ENCODE measurements at places on chromosomes 16 and 17.

GRCh38 chr16:19518388-19518787 lies 3.5 kb downstream of the GDE1 start:
- DNase-seq, result no peak

DNA sequence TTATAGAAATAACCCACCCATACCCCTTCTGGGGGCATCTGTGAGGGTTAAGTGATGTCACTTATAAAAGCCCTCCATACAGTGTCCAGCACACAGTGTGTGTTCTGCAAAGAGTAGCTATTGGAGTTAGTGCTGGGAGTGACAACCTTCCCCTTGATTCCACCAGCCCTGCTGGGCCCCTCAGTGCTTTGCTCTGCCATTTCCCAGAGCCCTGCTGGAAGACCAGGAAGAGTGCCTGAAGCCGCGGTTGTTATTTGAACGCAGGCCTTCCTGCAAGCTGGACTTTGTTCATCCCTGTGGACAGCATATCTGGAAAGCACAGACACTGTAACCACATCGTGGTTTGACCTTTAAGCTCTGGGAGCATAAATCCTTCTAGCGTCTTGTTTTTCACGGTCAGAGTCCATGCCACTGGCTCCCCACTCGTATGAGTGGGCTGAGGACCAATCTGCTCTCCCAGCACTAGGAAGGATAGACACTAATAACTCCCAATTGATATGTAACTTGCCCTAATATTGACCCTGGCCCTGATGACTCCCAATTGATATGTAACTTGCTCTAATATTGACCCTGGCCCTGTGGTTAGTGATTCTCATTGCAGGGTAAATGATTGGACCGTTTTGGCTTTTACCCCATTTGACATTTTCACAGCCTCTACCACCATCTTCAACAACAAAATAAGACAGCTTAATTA lies 297.1 kb upstream of the MAF start:
- DNase-seq, result no peak

DNA sequence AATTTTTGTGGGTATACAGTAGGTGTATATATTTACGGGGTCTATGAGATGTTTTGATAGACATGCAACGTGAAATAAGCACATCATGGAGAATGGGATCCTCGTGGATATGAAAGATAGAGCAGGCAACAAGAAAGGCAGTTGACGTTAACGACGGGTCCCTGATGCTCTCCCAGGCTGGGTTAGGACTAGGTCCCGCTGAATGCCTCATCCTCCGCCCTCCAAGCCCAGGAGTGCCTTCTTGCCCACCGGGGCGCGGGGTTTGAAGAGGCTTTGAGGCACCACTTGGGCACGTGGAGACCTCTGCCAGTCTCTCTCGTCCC lies 9.5 kb upstream of the ZFP90 start:
- DNase-seq, result no peak

GRCh38 chr17:62923258-62924150 lies 42.5 kb upstream of the TANC2 start:
- no peak for DNase-seq

- no peak for DNase-seq
Observed at GRCh38 chr17:21495281-21495680, 119.1 kb downstream of the KCNJ12 start.

DNA sequence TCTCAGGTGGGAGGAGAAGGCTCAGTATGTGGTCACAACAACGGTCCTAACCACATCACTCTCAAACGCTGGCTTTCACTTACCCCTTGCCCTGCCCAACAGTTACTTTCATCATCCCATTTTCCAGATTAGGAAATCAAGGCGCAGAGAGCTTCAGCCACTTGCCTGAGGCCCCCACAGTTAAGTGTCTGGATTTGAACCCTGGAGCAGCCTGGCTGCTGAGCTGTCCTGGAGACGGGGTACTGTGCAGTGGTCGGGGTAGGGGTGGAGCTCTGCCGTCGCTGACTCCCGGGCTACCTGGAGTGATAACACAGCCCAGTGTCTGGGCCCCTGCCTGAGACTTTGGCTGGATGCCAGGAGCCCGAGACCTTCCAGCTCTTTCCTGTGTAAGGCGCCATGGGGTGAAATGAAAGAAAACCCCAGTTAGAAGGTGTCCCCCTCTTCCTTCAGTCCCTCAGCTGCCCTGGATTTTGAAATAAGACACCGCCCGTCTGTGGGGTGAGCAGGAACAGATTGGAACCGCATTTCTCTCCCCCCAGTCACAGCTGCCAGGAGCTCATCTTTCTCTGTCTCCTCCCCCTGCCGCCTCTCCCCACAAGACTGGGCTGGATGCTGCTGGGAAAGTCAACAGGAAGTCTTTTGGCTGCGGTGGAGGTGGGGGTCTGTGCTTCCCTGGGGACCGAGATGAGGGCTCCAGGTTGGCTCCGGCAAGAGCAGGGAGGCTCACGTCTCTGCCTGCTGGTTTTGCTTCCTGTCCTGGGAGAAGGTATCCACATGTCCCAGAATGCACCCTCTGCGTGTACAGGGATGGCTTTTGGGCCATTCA lies 280.2 kb downstream of the SEC14L1 start:
- peak; percentile 83 for DNase-seq

GRCh38 chr17:79556271-79556670 lies 54.6 kb downstream of the RBFOX3 start:
- DNase-seq, result no peak

- DNase-seq, result no peak
Observed at GRCh38 chr17:71176331-71176730, 944.5 kb upstream of the SOX9 start.

DNA sequence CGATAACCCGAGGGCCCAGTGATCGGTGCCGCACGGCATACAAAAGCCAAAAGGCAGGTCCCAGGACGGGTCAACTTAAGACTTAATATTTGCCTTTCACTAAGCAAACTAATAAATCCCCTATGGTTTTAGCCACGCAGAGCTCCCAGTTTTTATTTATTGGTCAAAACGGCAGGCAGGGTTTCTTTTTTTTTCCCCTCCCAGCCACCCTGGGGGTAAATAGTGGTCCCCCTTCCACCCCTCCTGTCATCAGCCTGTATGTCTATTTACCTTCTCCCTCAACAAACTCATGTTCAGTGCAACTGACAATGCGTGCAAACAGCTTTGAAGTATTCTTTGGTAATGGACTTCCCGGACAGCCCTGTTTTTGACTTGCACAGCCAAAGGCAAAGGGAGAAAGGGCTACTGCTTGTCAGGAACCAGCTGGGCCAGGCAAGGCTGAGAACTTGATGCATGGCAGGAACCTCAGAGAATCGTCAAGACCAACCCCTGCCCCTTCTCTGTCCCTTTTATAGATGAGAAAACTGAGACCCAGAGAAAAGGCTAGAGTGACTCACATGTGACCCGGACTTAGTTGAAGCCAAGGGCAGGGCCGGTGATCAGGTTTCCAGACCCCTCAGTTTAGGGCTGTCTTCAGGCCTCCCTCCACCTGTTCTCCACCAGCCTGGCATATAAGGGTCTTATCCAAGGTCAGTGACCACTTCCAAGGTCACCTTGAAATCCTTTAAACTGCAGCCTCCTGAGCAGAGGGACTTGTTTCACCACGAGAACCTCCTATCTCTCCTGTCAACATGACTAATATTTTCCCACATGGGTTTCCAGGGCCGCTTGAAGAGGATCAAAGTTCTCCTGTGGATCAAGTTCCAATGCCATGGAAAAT lies 279.0 kb downstream of the SOX9 start:
- no peak for DNase-seq

DNA sequence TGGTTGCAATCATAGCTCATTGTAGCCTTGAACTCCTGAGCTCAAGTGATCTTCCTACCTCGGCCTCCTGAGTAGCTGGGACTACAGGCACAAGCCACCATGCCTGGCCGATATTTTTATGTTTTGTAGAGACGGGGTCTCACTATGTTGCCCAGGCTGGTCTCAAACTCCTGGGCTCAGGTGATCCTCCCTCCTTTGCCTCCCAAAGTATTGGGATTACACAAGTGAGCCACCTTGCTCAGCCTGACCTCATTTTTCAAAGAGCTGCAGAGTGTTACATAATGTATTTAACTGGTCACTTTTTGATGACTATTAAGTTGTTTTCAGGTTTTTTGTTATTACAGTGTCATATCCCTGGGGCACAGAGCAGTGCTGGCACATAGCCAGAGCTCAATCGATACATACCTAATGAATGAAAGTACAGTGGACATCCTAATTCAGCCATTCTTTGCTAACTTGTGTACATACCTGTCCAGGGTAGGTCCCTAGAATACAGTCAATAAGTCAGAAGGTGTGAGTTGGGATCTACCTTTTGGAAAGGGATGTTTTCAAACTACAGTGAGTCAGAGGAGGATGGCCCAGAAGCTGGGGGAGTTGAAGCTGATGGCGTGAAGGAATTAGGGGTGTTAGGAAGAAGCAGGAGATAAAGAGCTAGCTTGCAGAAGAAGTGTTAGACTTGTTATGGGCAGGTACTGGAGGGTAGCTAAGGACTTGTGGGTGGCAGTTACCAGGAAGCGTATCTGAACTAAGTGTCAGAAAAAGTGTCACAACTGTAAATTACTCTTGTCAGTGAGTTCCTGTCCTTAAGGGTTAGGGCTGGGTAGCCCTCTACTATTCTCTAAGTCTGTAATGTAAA lies 20.1 kb upstream of the CYLD start:
- no peak for DNase-seq

DNA sequence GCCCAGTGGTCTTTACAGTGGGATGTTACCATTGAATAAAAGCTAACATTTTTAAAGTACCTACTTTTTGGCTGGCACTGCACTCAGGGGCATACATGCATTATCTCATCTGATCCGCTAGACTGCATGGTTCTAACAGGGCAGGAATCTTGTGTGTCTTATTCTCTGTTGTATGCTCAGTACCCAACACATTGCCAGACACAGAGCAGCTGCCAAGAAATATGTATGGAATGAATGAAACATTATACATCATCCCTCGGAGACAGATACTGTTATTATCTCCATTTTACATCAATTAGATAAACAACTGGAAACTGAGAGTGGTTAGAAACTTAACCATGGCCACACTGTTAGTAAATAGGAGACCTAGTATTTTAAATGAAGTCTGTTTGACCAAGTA lies 74.1 kb upstream of the CDH11 start:
- DNase-seq, result no peak

- DNase-seq, result peak; percentile 66
Observed at GRCh38 chr16:4976611-4977145, 18.5 kb downstream of the SEC14L5 start.

- no peak for DNase-seq
Observed at GRCh38 chr17:4711661-4712181, 1.3 kb downstream of the ARRB2 start.

- no peak for DNase-seq
Observed at GRCh38 chr17:50963139-50963538, 97.0 kb upstream of the TOB1 start.

DNA sequence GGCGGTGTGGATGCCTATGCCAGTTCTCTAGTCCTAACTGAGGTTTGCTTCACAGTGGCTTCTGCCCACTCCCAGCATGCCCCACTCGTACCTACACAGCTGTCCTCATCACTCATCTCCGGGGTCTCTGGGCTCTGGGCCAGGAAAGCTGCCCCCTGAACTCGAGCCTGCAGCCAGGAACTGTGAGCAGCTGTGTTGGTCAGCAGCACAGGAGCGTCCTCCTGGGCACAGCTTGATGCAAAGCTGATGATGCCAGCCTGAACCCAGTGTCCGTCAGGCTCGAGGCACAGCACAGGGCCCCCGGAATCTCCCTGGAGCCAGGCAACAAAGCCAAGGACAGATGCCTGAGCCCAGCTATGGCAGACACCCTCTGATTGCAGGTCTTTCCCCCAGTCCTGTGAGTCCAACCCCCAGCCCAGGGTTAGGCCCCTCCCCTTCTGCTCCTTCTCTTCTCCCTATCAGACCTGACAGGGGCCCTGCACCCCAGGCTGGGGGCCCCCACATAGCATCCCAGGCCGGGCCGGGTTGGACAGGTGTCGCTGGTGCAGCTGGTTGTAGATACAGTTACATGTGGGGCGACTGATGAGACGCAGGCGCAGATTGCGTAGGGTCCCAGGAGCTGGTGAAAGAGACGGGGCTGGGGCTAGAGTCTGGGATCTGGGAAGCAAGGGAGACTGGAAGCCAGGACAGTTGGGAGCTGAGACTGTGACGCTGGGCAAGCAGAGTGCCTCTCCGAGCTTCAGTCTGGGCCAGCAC lies 2.7 kb downstream of the PRSS53 start:
- DNase-seq, result no peak

DNA sequence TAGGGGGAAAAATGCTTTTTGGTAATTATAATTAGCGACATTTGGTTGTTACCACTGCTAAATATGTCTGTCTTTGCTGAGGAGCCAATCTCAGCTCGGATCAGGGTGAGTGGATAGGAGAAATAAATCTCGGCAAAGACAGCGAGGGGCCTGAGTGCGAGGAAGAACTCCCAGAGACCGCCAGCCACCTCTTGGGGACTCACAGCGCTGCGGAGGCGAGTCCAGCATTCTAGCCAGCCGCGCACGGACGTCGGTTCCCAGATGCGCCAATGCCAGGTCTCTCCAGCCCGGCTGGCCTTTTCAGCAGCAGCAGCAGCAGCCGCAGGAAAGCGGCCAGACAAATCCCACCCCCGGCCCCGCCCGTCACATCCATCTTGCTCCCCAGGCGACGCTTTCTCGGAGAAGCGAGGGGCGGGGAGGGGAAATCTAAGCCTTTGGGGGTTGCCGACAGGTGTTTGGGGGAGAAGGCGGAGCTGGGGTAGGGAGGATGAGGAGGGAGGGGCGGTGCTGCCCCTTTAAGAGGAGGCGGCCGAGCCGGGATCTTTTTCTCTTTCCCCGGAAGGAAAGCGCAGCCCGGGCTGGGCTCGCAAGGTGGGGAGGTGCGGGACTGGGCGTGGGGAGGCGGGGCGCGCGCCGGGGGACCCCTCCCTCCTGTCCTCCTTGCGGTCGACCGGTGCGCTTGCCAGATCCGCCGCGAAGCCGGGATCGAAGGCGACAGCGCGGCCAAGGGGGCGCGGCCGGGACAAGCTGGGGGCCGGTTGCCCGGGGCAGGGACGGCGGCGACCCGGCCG lies at the start of gene ITGA3:
Gene ITGA3 (plus strand): TSS at position 685 of the 791 bp plus-strand sequence. CDS start 330 bp downstream, outside the sequence.
- peak; percentile 67 for DNase-seq

GRCh38 chr16:11101695-11102522 lies 154.1 kb downstream of the SOCS1 start:
- DNase-seq, result no peak

DNA sequence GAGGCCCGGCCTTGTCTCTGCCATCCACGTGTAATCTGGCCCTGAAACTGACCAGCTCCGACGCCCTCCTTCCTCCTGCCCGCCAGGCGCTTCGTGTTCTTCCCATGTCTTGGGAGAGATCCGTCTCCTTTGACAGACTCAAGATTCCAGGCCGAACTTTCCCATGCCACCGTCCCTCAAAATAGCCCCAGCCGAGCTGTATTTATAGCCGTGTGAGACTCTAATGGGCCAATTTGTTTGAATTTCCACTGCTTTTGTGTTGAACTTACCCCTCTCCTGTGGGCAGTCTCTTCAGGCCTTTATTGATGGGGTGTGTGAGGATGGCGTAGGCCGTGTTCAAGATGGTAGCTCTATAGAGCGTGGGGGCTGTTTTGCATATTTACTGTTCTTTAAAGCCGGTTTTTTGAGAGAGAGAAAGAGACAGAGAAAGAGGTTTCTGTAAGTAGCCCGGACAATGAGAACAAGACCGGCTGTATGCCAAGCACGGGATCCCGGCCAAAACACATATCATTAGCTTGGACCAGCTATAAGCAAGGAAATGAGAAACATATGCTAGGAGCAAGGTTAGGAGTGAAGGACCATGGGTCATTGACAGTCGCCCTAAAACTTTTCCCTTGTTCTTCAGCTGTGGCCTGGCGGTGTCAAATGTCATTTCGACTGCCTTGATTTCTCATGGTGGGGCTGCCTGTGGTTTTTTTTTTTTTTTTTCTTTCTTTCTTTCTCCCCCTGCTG lies 124.5 kb upstream of the ZFHX3 start:
- peak; percentile 48 for DNase-seq

Measured in NCI-H2029 (cell line).